ENCODE measurements at places on chromosomes 7 and 10.

- DNase-seq = no peak
These were observed 10.3 kb downstream of the PNPLA8 start for GRCh38 chr7:108515630-108516029.

DNA sequence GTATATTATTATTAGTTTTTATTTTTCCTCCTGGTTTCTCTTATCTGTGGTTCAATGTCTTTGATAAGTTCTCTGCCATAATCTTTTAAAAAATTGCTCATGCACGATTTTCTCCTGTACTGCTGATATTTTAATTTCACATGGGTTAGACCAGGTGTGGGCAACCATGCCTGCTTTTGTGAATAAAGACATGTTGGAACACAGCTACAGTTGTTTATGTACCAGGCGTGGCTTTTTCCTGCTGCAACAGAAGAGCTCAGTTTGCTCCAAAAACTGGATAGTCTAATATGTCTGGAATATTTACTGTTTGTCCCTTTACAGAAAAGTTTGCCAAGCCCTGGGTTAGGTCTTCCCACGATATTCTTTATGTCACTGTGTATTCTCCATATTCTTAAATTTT is 105.2 kb downstream of the VWC2 start:
- no peak for DNase-seq

GRCh38 chr7:50197549-50197948 is 104.5 kb upstream of the ZPBP start:
- no peak for DNase-seq

DNA sequence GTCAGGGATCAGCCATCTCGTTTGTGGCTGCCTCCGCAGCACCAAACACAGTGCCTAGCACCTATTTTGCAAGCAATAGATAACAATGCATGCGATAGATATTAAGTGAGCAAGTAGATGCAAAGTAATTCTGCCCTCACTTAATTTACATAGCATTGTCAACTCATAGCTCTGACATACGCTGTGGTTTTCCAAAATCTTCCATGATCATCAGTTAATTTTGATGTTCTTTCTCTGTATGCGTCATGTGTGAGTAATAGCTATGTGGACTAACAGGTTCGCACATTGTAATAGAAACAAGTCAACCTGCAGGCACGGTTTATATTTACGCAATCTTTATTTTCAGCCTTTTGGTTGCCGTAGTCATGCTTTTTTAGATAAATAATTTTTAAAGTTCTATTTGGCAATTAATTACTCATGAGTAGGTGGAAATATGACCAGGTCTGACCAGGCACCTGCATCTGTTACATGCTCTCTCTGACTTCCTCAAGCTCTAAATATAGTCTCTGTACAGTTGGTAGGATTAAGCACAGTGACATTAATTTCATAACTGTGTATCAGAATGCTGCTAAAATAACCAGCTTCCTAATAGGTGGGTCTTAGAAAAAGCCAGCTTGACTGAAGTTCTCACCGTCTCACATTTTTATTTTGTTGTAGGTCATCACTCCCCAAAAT is 13.3 kb downstream of the MAP3K8 start:
- DNase-seq = no peak

DNA sequence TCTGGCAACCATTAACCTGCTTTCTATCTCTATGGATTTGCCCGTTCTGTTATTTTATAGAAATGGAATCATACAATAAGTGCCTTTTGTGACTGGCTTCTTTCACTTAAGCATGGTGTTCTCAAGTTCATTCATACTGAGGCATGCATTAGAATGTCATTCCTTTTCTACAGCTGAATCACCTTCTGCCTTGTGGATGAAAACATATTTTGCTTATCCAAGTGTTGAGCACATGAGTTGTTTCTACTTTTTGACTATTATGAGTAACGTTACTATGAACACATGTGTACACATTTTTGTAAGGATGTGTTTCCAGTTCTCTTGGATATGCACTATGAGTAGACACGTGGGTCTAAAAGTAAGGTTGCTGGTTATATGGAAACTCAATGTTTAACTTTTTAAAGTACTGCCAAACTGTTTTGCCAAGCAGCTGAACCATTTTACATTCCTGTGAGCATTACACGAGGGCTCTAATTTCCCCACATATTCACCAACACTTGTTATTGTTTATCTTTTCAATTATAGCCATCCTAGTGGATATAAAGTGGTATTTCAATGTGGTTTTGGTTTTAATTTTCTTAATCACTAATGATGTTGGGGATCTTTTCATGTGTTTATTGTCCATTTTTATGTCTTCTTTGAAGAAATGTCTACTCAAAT is 241.3 kb downstream of the FANK1 start:
- no peak for DNase-seq

GRCh38 chr7:4113976-4114375 is 568.1 kb upstream of the FOXK1 start:
- no peak for DNase-seq

- no peak for DNase-seq
These were observed 92.0 kb downstream of the SVIL start for GRCh38 chr10:29542723-29543122.

DNA sequence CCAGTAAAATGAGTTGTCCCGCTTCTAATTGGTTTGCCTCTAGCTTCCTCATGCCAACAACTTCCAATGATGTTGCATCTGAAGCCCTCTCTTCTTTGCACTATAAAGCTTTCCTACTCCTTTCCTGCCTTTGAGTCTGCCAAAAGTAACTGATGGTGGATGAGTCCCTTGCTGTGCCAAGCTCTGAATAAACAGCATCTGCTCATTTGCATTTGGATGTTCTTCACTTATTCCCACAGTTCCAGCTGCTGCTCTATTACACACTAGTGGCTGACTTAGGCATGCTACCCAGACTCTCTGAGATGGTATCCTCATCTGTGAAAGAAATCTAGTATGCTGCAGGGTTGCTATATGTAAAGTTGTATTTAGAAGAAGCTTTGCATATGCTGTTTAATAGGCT is 24.9 kb downstream of the SFR1 start:
- no peak for DNase-seq

- DNase-seq = no peak
These were observed 6.5 kb downstream of the SNX8 start for GRCh38 chr7:2307690-2308107.

DNA sequence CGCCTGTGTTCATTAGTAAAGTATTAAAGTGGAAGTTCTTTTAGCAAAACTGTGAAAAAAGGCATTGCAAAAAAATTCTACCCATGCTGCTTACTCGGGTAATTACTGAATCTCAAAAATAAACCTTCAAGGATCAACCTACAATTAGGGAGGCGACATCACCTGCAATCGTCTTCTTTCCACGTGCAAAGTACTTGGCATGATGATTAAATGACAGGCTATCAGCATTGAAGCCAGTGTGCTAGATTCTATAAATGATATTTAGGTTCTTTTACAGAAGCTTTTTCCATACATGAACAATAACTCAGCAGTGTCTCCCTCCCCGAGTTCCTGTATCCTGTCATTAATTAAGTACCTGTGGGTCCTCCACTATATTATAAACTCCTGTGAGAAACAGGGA is 105.8 kb downstream of the SFMBT2 start:
- no peak for DNase-seq

GRCh38 chr7:138848056-138848980 is 50.3 kb upstream of the ATP6V0A4 start:
- no peak for DNase-seq

GRCh38 chr7:96287132-96287531 is 34.8 kb downstream of the SLC25A13 start:
- DNase-seq = no peak

- no peak for DNase-seq
These were observed 203.9 kb upstream of the CHRM2 start for GRCh38 chr7:136664537-136664936.

- no peak for DNase-seq
These were observed 54.3 kb upstream of the NRP1 start for GRCh38 chr10:33388785-33389184.

All from lower lobe of right lung (tissue), 2 donors.